ENCODE measurements at places on chromosomes 11 and 22.

DNA sequence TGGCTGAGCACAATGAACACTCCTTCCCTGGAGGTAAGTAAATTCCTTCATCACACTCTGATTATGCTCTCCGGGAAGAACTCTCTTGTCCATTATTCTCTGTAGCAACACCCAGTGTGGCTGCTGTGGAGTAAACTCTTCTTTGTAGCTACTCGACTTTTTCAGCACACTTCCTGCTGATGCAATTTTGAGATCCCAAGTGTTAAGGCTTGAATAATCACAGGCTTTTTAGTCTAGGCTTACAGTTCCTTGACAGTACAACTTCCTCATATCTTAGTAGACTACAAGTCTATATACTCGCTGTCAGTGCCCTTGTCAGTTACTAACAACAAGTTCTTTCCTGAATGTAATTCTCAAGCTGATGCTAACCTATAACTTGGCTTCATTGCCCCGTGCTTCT is 301.8 kb upstream of the API5 start:
- DNase-seq: no peak

- DNase-seq: no peak
These were observed 39.0 kb downstream of the TOLLIP start for GRCh38 chr11:1270476-1270875.

- no peak for DNase-seq
These were observed 5.7 kb upstream of the PVALB start for GRCh38 chr22:36822581-36822980.

- DNase-seq: no peak
These were observed 4.9 kb downstream of the MMP13 start for GRCh38 chr11:102950622-102951081.

- no peak for DNase-seq
These were observed 679.9 kb downstream of the OPCML start for GRCh38 chr11:132852361-132852760.

GRCh38 chr22:17213976-17214375 is 5.3 kb downstream of the ADA2 start:
- no peak for DNase-seq

GRCh38 chr11:127223026-127223425 is 222.5 kb upstream of the KIRREL3 start:
- no peak for DNase-seq

- no peak for DNase-seq
These were observed 13.8 kb downstream of the PLXNB2 start for GRCh38 chr22:50293441-50294318.

- peak; percentile 18 for DNase-seq
These were observed 469 bp upstream of the OSBP2 start for GRCh38 chr22:30694171-30694639.

DNA sequence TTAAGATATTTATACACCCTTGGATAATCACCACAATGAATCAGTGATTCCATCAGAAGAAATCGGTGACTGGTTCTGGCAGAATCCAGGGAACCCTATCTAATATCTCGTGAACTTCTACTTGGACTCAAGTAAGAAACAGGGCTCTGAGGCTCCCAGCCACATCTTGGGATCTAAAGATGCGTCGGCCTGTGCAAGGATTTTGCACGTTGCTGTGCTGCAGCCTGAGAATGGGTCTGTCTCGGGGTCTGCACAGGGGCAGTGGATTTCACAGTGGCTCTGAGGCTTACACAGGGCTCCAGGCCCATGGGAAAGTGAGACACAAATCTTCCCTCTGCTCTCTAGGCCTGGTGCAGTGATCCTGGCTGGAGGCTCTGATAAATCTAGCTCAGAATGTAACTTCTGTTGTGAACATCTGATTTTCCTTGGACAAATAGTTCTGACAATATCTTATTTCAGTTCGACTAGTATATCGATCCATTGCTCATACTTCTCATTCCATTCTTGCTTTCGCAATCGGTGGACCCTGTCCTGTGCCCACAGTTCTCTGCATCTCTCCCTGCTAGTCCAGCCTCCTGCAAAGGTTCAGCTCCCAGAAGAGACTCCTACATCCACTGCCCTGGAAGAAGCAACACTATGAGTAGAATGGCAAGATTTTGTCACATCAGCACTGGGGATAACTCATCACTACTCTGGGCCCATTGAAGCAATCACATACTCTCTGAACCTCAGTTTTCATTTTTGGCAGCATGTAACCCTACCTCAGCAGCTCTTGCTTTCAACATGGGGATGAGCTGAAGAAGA is 105.5 kb upstream of the TOP3B start:
- DNase-seq: no peak

GRCh38 chr11:15905366-15906104 is 450.8 kb downstream of the SOX6 start:
- no peak for DNase-seq

GRCh38 chr11:127693686-127694085 is 693.1 kb upstream of the KIRREL3 start:
- no peak for DNase-seq

DNA sequence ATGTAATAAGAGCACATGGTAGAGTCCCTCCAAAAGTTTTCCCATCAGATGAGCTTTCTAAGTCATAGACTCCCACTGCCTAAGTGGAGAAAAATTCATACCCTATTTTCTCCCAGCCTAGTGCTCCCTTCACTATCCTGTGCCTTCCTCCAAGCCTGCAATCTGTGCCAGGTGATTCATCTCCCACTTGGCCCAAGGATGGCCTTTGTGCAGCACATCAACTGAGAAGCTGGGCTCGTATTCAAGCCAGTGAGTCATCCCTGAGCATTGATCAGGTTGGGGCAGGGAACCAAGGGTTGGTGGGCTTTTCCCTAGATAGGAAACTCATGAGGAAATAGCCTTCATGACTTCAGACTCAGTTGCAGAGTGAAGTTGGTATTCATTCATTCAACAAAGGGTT is 64.6 kb downstream of the PANX1 start:
- no peak for DNase-seq

DNA sequence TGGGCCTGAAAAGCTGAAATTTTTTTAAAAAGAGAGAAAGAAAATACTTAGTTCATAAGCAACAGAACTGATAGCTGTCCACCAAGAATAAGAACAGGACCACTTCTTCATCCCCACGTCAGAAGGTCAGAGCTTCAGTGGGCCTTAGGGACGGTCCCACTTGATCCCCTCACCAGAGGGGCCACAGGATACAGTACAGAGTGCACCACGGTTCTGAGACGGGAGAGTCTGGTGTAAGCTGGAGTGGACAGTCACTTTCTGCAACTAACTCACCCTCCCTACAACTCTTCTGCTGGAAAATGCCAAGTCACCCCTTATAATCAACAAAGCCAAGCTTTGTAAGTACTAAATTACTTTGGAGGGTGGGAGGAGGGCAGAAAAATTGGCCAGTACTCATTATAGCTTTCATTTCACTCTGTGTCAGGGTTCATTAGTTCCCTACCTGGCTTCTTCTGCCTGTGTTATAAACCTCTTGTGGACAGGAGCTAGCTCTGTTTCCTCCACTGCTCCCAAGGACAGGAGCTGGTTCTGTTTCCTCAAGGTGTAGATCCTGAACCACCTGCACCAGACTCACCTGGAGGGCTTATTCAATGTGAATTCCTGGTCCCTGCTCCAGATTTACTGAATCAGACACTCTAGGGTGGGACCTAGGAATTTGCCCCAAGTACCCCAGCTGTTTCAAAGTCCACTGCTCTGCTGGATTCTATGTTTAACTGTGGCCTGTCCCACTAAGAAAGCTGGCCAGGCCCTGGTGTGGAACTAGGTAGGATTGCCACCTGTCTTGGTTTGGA is 39.6 kb downstream of the SCGB1A1 start:
- no peak for DNase-seq
